ENCODE measurements at places on chromosomes 6 and 20.
A peak's percentile ranks its signal among the peaks of the same experiment; 100 is the strongest.

- DNase-seq: peak; percentile 10
These were observed 77.5 kb downstream of the C6orf118 start for GRCh38 chr6:165231581-165232561.

- DNase-seq: no peak
These were observed 9.4 kb upstream of the HLA-DQA1 start for GRCh38 chr6:32627831-32628230.

- DNase-seq: no peak
These were observed 71.7 kb downstream of the GRM4 start for GRCh38 chr6:34074064-34074742.

- DNase-seq: no peak
These were observed 2.2 kb downstream of the PRRC2A start for GRCh38 chr6:31622684-31623091.

DNA sequence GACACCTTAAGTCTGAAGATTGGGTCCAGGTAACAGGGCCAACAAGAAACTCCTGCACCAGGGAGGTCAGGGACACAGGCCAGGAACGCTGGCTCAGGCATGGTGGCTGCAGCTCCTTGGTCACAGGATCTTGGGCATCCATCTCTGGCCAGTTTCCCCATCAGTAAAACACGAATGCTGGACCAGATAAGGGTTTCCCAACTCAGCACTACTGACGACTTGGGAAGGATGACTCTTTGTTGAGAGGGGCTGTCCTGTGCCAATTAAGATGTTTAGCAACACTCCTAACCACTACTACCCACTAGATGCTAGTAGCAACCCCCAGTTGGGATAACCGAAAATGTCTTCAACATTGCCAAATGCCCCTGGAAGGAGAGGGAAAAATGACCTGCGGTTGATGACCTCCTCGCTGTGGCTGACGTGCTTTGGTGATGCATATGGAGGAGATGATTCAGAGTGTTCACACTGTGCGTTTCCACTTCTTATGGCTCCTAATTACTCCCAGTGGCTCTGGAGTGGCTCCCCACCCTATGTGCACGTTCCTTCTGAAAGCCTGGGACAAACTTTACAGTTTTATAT, 261.9 kb downstream of the CDH26 start:
- DNase-seq: no peak

DNA sequence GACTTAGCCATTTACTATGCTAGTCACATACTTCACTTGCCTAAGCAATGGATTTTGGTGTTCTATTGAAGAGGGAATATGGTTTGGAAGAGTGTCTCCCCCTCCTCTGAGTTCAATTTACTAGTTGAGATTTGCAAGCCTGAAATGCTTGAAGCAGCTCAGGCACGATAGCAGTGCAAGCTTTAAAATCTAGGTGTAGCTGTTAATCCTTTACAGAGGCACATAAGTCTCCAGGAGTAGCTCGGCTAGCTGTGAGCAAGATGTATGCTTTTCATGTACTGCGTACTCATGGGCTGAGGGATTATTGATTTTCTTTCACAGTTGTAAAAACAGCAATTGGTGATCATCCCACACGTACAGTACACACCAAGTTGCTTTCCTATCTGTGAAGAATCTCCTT, 726 bp downstream of the FLRT3 start:
- peak; percentile 16 for DNase-seq

DNA sequence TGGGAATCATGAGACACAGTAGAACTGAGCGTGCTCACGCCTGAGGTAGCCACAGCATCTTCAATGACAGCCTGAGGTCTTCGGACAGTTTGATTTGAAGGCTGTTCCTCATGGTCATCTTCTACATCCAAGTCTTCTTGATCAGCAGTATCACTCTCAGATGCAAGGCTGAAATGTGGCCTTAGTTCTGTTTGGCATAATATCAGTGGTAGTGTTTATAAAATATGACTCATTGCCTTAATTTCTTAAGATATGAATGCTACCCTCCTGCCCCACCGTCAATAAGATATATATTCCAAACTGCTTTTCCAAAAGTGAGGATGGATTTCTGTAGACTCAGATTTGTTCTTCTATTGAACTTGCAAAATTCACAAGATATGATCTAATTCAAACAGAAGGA, 17.5 kb upstream of the MAP7 start:
- no peak for DNase-seq

DNA sequence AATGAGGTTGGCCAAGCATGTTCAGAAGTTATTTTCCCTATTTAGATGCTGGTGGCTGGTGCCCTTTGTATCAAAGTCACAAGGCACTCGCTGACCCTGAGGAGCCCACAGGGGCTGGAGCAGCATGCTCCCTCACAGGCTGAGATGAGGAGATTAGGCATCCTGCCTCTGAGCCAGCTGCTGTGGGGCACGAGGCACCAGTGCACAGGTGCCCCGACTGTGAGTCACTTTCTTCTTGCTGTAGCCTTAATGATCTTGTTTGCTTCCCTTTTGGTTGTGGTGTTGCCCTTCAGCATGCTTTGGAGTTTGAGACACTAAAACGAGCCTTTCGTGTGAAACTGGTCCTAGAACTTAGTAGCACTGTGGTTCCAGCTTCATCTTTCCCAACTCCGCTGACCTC, 4.3 kb downstream of the PSMG4 start:
- DNase-seq: no peak

GRCh38 chr6:144804246-144804790, 519.2 kb downstream of the UTRN start:
- no peak for DNase-seq

DNA sequence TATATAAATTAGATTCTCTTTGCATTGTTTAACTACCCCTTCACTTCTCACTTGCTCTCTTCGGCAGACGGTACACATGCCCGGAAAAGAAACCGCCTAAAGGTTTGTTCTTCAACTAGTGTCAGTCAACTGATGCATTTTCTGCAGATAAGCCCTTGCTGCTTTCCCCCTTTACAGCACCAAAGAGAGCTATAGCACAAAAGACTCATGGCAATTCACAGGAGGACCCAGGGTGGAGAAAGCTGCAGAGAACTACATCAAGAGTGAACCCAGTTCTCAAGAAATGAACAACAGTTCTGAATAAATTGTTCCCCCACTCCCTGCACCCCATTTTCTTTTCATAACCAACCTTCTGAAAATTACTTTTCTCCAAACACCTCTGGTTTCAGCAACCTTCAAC, 8.9 kb downstream of the CD164 start:
- no peak for DNase-seq

GRCh38 chr6:34182751-34183531, 37.1 kb upstream of the GRM4 start:
- DNase-seq: no peak

DNA sequence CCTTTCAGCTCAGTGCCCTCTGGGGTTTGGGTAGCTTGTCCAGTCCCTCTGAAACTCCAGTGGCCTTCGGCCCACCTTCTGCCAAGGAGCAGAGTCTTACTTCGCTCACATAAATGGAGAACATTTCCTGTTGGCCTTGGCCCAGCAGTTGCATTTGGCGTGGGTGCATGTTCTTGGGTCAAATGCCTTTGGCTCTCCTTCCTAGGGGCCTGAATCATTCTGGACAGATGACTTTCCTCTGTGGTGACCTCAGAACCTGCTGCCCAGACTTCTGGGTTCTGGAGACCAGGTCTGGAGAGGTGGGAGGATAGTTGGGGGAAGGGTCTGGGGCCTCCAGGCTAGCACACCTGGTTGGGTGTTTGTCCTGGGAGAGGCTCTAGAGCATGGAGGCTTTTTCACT, 29.3 kb downstream of the BCAS4 start:
- DNase-seq: no peak

- DNase-seq: no peak
These were observed 161.4 kb downstream of the TMEM200A start for GRCh38 chr6:130527173-130527572.

GRCh38 chr6:141123049-141123448, 1009.7 kb upstream of the GJE1 start:
- no peak for DNase-seq

GRCh38 chr6:11738234-11738633, 40.4 kb downstream of the ADTRP start:
- DNase-seq: no peak

- DNase-seq: no peak
These were observed 99.0 kb upstream of the TNFAIP3 start for GRCh38 chr6:137767911-137768690.

DNA sequence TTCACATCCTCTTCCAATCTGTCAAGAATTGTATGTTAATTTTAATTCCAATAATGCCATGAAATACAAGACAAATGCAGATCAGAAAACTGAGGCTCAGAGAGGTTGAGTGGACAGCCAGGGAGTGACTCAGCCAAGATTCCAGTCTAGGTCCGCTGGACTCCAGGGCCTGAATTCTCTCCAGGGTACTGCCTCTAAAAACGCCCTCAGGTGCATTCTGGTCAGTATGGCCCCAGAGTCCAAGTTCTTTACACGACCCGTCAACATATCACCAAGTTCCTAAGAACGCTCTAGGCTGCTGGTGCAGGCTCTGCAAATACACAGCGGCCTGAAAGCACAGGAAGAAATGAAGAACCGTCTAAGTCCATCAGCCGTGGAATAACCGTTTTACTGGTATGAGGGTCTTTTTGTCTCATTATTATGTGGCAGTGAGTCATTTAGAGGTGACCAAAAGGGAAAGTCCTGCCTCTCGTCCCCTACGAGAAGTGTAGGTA, 709 bp upstream of the ASXL1 start:
- DNase-seq: no peak

DNA sequence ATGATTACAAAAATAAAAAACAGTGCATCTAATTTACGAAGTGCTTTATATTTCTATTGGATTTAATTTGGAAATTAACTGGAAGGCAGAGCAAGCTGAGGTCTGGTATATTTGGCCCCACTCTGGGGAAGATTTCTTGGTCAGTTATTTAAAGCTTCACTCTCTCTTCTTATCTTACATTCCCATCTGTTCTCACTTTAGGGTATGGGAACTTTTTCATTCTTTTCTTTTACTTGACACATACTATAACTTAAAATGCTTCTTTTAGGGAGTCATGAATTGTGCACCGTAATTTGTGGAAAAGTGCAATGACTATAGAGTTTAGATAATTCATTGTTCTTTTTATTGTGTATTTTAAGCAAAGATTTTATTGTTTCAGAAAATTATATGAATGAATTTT, 170.4 kb downstream of the BCKDHB start:
- no peak for DNase-seq

DNA sequence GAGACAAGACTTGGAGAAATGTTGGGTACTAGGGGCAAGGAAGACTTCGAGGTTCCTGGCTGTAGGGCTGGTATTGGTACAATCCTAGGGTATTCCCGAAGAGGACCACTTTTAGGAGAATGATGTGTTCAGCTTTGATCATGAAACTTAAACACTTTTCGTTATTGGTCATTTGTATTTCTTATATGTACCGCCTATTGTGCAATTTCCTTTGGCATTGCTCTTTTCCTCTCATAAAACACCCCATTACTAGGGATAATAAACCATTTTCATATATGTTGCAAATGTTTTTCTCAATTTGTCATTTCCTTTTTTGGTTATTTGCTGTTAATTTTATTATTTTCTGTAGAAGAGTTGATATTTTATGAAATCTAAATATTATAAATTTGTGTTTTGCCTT, 18.9 kb upstream of the ARFGEF3 start:
- DNase-seq: no peak

GRCh38 chr20:49400904-49401303, 81.6 kb downstream of the KCNB1 start:
- no peak for DNase-seq

DNA sequence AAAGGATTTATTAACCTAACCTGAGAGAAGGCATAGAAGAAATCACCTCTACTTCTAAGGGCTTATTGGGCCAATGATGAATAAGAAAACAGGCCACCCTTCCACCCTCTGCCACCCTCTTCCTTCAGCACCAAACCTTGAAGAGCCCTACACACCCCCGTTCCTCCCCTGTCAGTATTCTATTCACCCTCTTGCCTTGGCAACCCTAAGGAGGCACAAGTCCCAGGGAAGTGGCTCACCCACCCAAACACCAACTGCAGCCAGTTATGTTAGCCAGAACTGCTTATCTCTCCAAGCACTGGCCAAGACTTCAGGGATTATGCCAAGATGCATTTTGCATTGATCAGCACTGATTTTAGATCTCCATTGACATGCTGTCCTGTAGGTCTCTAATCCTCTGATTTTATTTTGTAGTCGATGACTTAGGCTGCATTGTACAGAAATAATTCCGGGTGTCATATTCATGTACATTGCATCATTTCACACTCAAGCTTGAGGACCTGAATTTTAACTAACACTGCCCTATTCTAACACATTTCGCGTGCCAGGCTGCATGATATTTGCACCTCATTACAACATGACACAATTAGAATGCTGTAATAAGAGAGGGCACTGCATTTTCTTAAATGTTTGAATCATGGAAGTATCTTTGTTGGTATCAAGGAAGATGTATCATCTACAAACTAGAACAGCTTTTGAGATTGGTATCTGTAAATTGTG, 15.7 kb downstream of the CNKSR3 start:
- DNase-seq: no peak

DNA sequence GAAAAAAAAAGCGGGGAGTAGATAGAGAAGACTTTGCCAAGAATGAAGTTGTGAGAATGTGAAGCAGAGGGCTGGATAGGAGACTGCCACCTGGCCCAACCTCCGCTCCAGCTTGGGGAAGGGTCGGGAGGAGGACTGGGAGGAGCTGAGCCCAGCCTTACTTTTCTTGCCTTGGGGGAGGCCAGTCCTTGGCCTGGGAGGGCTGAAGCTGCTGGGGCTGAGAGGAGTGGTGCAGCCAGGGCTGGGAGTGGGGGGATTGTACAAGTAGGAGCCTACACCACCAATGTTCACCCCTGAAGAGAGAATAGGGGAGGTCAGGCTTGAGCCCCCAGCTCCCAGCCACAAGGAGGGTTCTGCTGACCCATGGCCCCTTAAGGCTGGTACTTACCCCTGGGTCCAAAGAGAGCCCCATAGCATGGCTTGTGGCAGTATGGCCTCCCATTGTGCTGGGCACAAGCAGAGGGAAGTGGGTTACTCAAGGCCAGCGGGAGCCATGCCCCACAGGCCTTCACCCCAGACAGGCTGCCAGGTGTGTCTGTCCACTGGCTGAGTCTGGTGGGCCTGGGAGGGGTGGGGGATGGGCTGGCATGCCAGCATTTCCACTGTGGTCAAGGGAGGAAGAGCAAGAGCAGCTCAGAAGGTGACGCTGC, 1.1 kb downstream of the CRIP3 start:
- no peak for DNase-seq

GRCh38 chr20:15515691-15516090, 1057.6 kb downstream of the KIF16B start:
- DNase-seq: no peak

DNA sequence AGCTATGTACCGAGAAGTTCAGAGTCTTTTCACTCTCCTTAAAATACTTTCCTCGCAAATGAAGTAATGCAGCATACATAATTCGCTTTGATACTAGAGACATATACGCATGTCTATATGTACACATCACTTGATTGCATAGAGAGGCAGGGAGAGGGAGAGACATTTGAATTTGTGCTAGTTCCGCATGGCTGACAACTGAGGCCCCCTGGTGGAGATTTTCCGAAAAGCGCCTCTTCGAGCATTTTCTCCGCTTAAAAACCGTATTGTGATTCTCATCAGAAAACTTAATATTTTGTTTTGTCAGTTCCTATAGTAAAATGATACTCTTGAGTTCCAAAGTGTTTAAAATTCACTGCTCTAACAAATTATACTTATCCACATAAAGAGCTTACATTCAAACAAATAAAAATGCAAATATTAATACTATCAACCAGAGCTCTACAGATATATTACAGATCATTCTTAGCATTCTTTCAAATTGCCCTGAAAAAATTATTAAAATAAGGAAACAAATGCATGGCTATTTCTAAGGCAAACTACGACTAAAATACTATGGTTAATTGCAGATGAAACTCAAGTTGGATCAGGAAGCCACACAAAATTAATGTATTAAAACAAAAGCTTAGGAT, 637 bp downstream of the MYLK4 start:
- DNase-seq: peak; percentile 61

GRCh38 chr20:57835074-57835452, 125.2 kb upstream of the PMEPA1 start:
- DNase-seq: no peak
